EH (cell line): ENCODE measurements at places on chromosomes 5 and 9.

- peak; percentile 54 for DNase-seq
These were observed 29.4 kb downstream of the TNPO1 start for GRCh38 chr5:72845889-72846288.

DNA sequence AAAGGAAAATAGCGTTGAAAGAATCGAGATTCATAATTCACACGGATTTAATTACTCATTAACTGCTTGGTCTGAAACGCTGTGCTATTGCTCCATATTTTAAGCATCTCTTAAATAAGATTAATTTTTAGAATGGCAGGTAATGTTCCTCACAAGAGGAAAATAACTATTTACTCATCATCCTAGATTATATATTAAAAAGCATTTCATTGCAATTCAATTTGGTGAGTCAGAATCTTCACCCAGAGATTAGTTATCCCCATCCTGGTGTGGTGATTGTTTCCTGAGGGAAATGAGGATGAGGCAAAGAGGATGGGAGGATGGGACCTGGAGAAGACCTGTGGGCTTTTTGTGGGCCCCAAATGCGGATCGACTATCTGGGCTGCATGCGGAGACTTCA lies 145.5 kb upstream of the MAP1B start:
- no peak for DNase-seq

DNA sequence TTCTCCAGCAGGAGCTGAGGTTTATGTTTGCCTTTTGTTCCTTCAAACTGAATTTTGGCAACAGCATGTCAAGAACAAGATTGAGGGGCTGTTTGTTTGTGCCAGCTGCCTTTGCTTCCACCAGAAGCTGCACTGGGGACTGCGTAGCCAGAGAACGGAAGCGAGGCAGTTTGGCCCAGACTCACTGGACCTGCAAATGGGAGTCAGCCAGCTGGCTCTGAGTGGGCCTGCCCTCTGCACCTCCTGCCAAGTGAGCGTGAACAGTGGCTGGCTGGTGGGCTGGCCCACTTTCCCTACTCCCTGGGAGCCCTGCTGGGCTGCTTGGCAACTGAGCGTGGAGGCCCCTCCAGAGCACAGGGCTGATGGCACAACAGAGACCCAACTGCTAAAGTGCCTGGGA lies 111.6 kb downstream of the GALNT10 start:
- DNase-seq, result no peak

DNA sequence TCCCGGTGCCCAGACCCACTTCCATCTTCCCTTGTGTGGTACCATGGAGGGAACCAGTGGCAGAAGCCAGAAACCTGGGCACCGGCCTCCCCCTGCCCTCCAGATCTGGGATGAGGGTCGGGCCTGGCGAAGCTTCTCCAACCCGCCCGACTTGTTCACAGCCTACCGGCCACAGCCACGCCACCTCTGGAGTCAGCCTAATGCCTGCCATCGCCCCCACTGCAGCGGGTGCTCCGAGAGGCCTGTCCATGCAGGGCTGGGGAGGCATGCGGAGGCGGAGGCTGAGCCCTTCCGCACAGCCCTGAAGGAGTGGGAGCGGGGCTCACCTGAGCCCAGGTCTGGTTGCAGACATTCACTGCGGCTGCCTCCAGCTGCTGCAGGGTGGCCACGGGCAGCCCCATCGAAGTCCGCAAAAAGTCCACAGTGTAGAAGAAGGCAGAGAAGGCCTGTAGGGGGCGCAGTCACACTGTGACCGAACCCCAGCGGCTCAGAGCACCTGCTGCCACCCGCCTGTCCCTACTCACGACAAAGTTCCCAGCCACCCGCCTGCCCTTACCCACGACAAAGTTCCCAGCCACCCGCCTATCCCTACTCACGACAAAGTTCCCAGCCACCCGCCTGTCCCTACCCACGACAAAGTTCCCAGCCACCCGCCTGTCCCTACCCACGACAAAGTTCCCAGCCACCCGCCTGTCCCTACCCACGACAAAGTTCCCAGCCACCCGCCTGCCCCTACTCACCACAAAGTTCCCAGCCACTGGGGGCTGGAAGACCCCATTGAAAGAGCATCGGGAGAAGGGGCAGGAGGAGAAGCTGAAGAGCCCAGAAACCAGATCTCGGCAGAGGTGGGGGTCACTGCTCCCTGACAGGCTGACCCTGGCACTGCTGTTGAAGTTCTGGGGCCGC lies 3.8 kb upstream of the NPDC1 start:
- peak; percentile 51 for DNase-seq

DNA sequence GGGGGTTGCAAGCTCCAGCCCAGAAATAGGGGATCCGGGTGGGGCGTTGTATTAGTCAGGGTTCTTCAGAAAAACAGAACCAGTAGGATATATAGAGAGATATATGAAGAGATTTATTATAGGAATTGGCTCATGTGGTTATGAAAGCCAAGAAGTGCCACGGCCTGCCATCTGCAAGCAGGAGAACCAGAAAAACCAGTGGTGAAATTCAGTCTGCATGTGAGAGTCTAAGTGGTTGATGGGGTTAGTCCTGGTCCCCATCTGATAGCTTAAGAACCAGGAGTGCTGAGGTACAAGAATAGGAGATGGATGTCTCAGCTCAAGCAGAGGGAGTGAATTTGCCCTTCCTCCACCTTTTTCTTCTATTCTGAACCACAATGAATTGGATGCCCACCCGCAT lies 123.4 kb upstream of the APC start:
- DNase-seq, result no peak

- DNase-seq, result peak; percentile 96
These were observed 75.9 kb upstream of the PRR16 start for GRCh38 chr5:120388016-120388781.

DNA sequence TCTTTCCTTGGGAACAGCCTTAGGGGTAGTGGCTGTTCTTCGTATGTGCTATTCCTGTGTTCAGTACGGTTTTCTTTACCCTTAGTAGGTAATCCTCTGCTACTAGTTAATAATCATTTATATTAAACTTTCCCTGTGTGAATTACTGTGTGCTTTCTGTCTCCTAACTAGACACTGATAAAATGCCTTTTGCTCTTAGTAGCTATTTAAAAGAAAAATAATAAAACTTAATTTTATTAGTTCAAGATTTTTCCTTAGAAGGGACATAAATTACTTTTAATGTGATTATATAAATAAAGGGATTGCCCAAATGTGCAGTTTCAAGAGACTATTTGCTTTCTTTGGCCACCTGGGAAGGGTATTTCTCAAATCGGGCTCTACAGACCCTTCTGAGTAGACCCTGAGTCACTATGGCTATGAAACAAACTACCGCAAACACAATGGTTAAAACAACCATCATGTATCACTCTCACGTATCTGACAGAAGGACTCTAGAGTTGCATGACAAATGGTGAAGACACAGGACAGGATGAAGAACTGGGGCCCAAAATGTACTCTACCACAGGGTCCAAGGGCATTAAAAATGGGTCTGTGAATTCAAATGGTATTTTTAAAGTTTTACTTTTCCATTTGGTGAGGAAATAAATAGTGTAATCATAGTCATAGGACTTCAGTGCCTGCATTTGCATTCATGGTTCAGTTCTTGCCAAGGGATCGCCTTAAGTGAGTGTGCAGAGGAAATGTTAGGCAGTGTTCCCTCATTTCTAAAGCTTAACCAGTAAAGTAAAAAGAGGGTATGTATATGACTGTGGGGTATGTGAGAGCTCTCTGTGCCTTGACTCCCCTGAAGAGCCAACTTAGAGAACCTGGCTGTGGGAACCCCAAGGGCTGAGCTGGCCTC lies 97.0 kb downstream of the TSSK1B start:
- no peak for DNase-seq

GRCh38 chr9:87382900-87383299 lies 114.8 kb upstream of the DAPK1 start:
- peak; percentile 57 for DNase-seq

DNA sequence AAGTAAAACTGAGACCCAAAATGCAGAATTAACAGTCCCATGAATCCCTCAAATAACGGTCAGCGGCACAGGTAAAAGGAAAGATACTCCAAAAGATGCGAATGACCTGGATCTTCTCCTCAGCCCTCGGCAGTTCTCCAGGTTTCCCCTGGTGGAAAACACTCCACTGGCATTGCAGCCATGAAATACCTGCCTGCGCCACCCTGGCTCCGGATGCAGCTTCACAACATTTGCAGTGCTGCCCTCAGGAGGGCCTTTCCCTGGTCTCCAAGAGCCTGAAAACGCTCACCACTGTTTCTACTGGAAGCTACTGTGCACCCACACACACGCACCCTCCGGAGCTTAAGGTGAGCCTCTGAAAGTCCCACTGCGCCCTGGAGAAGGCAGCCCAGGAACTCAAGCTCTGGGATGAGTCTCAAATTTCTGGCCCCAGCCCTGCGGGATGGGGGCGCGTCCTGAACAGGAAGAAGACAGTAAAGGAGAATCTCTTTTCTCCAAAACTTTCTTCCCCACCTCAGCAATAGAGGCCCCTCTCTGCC lies 612 bp downstream of the UGT3A2 start:
- no peak for DNase-seq

DNA sequence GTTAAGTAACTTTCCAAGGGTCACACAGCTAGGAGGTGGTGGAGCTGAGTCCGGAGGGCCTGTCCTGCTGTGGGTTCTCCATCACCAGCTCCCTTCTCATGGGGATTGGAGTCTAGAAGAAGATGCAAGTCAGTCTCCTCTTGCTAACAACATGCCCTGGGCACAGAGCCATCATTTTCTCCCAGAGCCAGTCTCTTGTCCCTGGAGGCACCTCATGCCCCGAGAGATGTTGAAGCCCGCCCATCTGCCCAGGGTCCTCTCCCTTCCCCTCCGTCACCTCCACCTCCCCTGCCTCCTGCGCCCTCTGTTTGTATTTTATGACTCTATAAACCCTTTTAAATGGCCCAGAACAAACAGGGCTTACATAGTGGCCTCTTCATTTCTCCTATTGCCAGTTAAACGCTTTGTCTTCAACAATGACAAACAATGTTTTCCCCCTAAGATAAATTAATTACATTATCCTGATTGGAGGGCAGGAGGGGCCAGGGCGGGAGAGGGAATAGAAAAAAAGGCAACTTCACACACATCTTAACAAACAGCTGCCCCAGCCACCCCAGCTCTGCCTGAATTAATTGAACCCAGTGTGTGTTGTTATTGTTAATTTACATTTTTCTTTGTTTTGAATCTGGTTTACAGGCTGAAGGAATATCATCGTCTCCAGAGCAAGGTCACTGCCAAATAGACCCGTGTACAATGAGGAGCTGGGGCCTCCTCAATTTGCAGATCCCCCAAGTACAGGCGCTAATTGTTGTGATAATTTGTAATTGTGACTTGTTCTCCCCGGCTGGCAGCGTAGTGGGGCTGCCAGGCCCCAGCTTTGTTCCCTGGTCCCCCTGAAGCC lies 55.8 kb downstream of the ASS1 start:
- DNase-seq, result no peak

- no peak for DNase-seq
These were observed 97.7 kb downstream of the ESM1 start for GRCh38 chr5:54887663-54888062.

- DNase-seq, result no peak
These were observed 626 bp downstream of the OR13C2 start for GRCh38 chr9:104604801-104605200.

GRCh38 chr5:34604119-34604675 lies 51.9 kb upstream of the RAI14 start:
- DNase-seq, result no peak

DNA sequence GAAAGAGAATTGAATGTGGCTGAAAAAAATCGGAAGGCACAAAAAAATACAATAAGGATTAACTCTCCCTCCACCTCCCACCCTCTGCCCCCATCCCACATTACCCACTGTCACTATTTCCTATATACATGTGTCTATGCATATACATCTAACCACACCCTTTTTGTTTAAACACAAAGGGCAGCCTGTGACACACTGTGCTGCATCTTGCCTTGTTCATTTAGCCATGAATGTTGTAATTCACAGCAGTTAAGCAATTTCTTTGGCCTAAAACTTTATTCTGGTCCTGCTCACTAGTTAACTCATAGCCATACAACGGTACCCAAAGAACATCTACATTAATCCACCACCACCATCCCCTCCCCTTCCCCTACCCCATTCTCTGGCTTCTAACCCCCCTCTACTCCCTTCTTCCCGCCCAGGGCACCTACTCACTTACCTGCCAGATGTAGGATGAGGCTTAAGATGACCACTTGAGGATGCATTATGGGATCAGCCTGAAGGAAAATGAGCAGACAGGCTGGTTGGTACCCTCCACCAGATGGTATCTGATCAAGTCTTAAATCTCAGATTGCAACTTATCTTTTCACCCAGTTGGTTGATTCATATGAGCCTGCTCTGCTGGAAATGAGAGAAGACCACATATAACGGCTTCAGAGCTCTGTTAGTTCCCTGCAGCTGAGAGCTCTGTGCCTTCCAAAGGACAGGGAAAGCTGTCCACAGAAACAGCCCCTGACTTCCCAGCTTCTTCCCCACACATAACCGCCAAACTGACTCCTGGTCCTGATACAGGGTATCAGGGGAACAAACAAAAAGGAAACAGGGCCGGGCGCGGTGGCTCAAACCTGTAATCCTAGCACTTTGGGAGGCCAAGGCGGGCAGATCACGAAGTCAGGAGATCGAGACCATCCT lies 1.2 kb downstream of the HAVCR1 start:
- DNase-seq, result no peak

- DNase-seq, result no peak
These were observed 490.4 kb upstream of the ACO1 start for GRCh38 chr9:31894008-31894407.

DNA sequence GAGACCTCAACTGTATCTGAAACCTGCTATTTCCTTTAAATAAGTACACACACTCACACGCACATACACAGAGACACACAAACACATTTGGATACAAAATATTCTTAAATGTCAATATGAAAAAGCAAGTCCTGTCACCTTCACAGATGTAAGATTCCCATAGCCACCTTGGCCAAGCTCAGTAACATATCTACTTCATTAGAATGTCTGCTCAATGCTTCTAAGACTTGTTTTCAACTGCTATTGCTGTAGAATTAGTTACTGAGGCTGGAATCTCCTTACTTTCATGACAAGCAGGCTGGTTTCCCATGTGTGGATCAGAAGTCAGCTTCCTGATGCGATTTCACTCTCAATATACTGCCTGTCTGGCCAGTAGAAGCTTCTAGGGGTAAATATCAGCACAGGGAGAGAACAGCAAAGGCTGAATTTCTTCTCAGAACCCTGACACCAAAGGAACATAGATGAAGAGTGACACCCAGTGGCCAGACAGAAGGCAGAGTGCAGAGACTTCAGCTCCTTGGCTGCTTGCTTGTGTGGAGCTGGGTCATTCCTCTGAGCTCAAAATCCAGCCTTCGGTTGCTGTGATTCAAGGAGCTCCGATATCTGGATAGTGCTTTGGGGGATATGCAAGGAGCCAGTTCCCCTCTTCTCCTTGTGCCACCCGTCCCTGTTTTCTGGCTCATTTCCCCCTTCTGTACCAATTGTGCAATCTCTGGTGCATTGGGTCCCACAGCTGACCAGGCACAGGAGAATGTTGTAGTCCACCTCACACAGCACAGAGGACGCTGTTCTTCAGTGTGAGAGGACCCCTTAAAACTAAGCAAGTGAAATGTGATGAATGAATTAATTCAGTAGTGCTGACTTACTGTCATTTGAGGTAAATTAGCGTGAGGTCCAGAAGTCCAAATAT lies 26.6 kb upstream of the ABLIM3 start:
- peak; percentile 85 for DNase-seq

DNA sequence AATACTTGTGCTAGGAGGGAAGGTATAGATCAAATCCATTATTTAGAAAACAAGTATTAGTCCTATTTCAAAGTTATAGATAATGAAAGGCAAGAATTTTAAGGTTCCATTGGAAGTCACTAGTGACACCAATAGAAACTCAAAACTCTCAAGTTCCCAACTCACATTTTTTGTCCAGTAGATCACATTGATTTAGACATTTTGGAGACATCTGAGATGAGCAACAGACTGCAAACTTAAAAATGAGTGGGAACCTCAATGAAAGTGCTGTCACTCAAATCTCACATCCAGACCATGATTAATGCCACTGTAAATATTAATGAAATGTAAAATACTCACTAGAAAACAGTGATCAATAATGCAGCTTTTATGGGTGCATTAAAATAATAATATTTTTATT lies 405.0 kb downstream of the ENC1 start:
- DNase-seq, result peak; percentile 36
